Posterior vena cava (tissue), 2 donors: ENCODE measurements at places on chromosomes 2 and 18. TPM values are rescaled to one million over a fixed set of nuclear protein-coding genes. Genes with fewer than 3 reads are reported as not detected.

DNA sequence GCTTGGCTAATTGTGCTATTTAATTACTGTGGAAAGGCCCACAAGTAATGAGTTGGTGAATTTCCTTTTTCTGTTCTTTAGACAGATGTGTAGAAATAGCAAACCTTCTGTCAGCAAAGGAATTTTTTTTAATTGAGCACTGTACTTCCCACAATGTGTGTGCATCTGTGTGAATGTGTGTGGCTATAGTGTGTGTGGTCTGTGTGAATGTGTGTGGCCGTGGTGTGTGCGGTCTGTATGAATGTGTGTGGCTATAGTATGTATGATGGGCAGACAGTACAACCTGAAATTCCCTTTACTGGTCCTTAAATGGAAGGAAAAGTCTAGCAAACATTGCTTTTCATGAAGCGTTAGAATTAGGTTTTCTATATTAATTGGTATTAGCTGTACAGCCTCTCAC is 203.5 kb upstream of the TPO start:
- no peak for DNase-seq

The CPLX4 gene
- not detected for total RNA-seq

GRCh38 chr2:131475831-131476230 is at the start of gene TUBA3D:
TSS of gene TUBA3D (plus strand) at chr2:131476119. CDS start at chr2:131476200, 81 bp downstream.
- no peak for DNase-seq

The UGT1A1 gene
- not detected for total RNA-seq
